ENCODE measurements at places on chromosomes 13 and 19.

DNA sequence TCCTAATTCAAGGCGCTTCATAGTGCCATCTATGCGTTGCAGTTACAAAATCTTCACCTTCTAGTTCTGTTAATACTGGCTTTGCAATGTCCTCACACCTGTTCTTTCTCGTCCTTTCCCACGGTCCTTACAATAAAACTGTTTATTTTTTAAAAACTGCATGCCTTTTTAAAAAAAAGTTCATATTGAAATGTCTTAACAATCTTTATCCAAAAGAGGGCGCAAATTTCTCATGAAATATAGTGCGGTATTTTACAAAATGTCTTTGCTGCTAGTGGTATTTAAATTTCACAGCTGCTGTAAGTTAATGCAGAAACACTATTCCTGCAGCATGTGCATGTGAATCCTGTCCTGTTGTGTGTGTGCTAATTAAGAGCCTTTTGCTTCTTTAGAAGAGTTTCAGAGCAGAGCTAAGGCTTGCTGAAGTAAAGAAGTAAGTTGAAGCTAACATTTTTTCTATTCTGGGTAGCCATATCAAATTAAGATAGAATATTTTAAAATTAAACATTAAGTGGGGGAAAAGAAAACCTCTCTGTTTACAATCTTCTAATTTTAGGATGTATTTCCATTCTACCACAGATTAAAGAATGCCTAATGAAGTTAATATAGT lies 15.8 kb upstream of the CLDN10 start:
- no peak for DNase-seq

DNA sequence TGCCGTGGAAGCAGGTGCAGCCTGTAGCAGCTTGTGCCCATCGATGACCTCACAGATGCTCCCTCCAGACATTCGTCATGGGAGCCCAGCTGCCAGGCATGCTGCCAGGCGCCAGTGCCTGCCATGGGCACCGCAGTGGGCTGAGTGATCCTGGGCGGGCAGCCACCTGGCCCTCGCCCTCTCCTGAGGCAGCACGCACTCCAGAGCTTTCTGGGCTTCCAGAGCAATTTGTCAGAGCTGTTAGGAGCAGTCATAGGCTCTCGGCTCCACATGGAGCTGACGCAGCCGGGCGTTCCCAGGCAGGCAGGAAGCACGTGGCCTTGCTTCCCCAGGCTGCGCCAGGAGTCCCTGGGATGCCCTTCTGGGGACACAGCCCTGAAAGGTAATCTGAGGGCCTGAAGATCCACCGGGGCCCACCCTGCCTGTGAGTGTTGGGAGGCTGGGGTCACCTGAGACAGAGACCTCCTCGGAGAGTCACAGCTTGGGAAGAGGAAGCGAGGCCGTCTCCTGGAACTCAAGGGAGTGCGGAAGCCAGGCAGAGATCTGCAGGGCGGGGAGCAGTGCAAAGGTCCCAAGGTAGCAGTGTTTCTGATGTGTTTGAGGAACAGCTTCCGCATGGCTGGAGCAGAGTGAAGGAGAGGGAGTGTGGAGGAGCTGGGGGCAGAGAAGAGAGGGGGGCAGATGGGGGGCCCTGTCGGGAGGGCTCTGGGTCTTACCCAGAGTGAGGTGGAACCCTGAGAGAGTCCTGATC lies 50.6 kb downstream of the DPF1 start:
- no peak for DNase-seq

- no peak for DNase-seq
Measured at GRCh38 chr13:35481777-35482176, 5.3 kb upstream of the MAB21L1 start.

DNA sequence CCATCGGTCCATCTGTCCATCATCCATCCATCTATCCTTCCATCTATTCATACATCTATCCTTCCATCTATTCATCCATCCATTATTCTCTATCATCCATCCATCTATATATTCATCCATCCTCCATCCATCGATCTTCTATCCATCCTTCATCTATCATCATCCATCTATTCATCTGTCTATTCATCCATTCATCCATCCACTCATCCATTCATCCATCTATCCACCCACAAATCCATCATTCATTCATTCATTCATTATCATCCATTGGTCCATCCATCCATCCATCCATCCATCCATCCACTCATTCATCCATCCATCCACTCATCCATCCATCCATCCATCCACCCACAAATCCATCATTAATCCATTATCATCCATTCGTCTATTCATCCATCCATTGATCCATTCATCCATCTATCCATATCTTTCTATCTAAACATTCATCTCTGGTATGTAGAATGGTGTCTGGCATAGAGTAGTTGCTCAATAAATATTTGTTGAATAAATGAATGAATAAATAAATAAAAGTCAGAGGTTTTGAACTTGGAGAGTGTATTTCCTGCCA lies 36.6 kb downstream of the ZNF536 start:
- no peak for DNase-seq

DNA sequence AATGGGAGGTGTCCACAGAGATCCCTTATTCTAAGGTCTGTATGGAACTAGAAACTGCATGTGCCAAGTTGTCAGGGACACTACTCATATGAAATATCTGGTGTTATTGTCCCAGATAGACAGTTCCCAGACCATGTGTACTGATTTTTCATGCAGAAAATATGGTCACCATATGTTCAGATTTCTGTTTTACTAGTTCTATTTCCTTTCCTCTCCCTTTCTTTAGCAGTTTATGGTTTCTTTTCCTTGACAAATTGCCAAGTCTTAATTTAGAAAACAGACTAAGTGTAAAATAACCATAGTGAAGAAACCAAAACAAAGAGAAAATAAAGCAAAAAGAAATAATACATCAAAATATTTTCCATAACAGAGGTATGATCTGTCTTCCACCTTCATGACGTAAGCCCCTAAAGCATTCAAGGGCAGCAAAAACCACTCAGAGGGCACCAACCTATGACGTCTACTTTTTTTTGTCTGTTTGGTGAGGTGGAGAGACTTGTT lies 248.5 kb downstream of the KCTD12 start:
- no peak for DNase-seq

GRCh38 chr19:38089440-38089839 lies 134.6 kb downstream of the DPF1 start:
- DNase-seq, result no peak

- no peak for DNase-seq
Measured at GRCh38 chr19:10450191-10450852, 30.0 kb downstream of the PDE4A start.

GRCh38 chr19:14021474-14021873 lies 6.5 kb upstream of the RLN3 start:
- DNase-seq, result no peak

DNA sequence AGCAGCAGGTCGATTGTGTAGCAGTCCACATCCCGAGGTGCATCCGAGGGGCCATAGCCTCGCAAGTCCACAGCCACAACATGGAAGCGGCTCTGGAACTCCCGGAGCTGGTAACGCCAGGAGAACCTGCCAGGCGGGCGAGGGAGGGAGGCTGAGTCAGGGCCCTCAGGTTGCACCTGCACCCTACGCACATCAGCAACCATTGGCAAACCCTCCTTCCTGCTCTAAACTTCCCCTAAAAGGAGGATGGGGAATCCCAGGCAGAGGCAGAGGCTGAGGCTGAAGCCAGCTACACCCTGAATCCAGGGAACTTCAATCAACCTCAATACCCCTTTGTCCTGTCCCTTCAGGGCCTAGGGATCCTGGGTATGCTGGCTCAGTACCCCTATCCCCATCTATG lies 977 bp downstream of the EPHX3 start:
- DNase-seq, result no peak

GRCh38 chr13:114071991-114072390 lies 60.4 kb downstream of the RASA3 start:
- no peak for DNase-seq

- no peak for DNase-seq
Measured at GRCh38 chr19:2302319-2303210, 5.4 kb downstream of the LINGO3 start.

DNA sequence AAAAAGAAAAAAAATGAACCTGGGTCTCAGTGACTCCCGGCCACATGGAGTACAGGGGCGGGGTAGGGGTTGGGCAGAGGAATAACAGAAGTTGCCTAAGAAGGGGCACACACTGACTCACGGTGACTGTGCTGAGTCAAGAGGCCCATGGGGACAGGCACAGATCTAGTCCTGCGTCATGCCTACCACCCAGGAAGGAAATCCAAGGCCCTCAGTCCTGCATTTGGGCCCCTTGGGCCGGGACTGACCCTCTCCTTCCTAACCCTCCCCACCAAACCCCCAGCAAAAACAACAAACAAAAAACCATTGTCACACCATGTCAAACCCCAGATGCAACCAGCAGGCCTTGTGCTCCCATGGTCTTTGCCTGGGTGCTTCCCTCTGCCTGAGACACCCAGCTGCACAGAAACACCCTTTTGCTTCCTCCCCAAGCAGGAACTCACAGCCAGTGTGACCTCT lies 9.6 kb upstream of the NOTCH3 start:
- no peak for DNase-seq

GRCh38 chr19:11390933-11391680 lies 7.0 kb upstream of the EPOR start:
- DNase-seq, result no peak

DNA sequence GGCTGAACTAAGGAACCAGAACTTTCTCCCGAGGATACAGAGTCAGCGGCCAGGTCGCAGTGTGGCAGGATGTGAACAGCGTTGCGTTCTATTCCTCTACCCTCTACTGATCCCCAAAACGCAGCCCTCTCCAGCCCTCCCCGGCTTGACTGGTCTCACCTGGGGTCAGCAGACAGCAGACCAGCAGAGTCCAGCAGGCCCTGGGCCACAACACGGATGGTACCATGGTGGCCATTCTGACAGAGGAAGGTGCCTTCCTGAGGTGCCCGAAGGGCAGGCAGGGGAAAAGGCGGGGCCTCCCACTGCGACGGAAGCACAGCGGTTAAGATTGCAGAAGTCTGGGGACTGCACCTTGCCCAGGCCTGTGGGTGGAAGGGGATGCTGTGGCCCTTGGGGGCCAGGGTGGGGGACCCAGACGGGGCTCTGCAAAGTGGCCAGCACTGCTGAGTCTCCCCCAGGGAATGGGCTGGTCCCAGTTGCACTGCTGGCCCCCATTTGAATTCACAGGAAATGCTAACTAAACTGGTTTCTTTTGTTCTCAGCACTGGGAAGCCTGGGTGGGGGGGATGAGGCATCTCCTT lies at the start of gene ICAM3:
ICAM3 (minus strand) TSS at position 245 of the 581 bp plus-strand sequence; CDS start at position 235, 10 bp downstream.
- DNase-seq, result peak; percentile 50

- peak; percentile 20 for DNase-seq
Measured at GRCh38 chr19:32404933-32405430, 588 bp upstream of the DPY19L3 start.

DNA sequence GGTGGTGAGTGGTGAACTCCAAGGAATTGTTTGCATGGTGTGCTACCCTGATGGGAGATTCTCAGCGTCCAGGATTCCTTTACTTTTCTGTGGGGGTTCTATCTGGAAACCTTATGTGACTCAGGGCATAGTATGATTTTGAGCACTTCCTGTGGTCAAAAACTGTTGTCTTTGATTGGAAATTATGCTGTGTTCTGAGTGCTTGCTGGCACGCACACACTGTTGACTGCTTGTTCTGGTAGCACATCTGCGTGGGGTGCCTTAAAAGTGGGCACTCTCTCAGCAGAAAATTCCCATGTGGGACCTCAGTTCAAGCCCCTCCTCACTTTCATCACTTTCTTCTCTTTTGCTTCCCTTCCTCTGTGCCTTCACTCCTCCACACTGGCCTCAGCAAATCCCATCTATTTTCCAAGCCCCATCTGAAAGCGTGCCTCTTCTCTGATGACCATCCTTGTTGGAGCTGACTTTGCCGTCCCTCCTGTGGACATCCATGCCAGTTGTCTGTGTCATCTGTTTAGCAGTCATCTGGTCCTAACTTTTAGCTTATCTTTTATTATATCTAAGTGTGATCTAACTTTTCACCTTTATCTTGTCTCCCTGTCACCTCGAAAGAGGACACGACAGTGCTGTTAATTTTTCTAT lies 56.4 kb upstream of the NPAS1 start:
- no peak for DNase-seq

GRCh38 chr13:40571338-40571963 lies 95.0 kb downstream of the FOXO1 start:
- DNase-seq, result no peak

DNA sequence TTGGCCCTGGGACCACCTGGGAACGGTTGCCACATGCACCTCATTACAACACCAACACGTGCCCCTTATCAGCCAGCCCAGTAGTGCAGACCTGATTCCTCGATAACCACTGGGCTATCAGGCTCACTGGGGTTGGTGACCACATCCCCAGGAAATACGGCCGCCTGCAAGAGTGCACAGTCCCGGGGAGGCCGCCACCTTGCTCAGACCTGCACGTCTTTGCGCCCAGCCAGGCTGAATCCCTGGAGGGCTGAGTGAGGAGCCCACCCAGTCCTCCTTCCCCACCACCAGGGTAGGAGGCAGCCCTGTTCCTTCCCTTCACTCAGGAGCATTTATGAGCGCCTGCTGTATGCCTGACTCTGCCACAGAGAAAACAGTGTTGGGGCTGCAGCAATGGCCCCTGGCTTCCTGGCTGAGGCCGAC lies 67.8 kb downstream of the CEBPG start:
- DNase-seq, result no peak

GRCh38 chr13:31896427-31896826 lies 135.1 kb upstream of the FRY start:
- DNase-seq, result no peak

- no peak for DNase-seq
Measured at GRCh38 chr13:29484236-29484635, 111.3 kb downstream of the SLC7A1 start.

- no peak for DNase-seq
Measured at GRCh38 chr13:33840402-33840801, 22.5 kb downstream of the RFC3 start.

DNA sequence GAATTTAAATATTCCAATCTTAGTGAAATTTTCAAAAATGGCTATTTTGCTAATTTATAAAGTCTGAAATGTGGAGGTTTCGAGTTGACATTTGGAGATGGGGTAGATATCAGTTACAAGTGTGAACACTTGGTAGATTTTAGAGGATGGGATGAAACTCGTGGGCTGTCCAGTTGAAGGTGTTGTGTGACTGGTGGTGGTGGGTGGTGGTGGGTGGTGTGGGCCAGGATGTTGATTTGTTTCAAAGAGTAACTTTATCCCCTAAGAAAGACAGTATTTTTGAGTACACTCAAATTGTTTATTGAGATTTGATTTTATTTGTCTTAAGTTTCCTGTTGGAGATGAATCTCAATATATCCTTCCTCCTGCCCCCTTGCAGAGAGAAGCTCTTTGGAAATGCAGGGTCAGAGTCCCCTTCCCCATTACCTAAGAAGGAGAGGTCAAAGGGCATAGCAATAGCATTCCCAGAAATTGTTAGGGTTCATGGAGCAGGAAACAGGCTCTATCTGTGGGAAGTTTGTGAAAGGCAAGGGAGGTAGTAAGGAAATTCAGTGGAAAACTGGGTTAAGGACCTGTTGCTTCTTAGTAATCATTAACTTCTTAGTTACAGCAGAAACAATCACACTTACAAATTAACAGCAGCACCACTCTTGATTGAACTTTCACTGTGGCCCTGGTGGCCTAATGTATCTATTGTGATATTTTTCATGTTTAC lies 133.6 kb upstream of the RNF113B start:
- no peak for DNase-seq
